ENCODE measurements at places on chromosomes 6 and 20.

DNA sequence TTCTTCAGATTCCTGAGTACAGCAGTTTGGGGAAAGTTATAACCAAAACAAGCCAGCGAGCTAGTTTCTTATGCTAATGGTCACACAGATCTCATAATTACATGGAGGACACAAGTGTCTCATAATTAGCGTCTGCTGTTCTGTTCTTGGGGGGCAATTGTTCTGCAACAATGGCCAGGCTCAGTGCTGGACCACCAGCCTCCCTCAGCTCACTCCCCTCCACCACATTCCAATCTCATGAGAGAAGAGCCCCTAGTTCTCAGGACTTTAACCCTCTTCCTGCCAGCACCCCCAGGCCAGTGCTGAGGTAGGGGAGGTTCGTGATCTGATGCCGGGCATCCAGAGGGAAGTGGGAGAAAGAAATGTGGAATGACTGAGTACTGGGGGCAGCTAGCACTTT lies 20.2 kb upstream of the TOX2 start:
- DNase-seq: no peak

- DNase-seq: no peak
Measured at GRCh38 chr6:136351518-136352110, 62.0 kb upstream of the BCLAF1 start.

- no peak for DNase-seq
Measured at GRCh38 chr6:36793296-36793912, 45.8 kb downstream of the CPNE5 start.

DNA sequence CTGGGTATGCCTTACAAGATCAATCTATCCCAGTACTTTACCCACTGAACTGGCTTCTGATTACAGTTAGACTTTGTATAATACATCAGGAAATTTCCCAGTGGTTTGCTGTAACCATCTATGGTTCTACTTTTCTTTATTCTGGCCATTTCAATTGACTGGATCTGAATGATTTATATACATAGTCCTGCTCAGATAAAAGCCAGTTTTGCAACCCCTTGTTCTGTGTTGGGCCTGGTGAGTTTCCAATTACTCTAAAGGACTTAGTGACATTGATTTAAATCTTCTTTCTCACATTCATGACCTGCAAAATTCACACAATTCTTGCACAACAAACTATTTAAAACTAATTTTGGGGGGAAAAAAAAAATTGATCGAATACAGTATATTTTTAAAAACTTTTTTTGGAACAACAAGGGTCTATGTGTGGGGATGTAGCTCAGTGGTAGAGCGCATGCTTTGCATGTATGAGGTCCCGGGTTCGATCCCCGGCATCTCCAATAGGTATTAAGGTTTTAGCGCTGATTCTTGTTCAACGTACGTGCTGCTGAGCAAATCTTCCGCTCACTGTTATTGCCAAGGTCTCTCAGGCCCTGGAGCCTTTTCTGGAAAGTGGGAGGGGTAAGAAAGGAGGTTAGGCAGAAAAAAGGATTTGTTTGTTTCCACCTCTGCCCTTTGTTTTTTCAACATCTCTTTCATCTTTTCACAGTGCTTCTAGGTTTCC lies 117.5 kb downstream of the GPX5 start:
- DNase-seq: no peak

- no peak for DNase-seq
Measured at GRCh38 chr6:163284151-163284550, 130.4 kb upstream of the QKI start.

GRCh38 chr6:3888153-3888957 lies 39.2 kb downstream of the FAM50B start:
- DNase-seq: no peak

DNA sequence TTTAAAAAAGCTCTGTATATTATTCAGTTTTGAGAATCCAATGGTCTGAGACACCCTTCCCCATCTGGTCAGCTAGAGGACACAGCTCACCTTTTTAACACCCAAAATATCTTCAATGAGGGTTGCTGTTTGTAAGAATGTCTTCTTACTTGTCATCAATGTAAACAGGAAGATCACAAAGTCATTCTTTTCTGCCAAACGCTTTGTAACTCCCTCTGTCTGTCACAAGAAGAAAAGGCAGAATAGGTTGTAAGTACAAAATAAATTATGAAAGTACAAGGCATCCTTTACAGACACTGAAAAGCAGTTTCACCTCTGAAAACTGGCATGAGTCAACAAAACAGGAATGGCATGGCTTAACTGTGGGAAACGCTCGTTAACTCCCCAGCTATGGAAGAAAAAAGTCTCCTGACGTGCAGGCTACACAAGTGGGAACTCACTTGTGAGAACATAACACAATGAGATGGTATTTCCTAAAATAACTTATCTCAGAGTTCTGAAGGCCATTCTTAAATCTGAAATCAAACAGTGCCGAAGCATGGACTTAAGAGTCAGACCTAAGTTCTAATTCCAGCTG lies 42.7 kb downstream of the TRPC4AP start:
- DNase-seq: no peak

DNA sequence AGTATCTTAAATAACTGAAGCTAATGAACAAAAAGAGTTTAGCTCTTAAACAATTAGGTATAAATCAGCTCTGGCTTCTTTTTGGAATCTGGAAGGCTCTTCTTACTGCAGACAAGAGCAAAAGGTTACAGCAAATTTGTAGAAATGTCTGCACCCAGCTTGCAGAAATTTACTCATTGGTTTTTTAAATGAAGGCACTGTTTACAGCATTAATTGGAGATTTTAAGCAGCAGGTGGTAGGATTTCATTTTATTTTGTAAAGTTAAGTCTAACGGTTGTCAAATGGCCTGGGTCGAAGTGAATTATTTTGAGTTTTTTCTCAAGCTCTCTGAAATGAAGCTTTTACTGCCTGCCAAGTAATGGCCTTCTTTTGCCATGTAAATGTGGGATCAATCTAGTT lies 102.1 kb downstream of the NRSN1 start:
- DNase-seq: no peak

GRCh38 chr6:90109141-90109540 lies 187.5 kb downstream of the BACH2 start:
- DNase-seq: no peak

DNA sequence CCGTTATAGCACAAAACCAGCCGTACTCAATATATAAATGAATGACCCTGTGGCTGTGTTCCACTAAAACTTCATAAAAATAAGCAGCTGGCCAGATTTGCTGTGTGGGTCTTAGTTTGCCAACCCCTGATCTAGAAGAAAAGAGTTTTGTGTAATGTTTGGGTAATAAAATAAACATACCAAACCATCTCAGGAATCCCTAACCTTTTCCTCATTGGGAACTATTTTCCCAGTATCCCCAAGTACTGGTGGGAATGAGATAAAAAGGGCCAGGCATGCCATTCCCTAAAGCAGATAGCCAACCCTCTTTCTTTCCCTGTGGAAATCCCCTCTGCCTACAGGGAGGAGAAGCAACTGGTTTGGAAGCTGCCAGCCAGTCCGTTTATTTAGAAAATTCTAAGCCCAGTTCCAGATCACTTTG lies 169.1 kb upstream of the AKAP12 start:
- no peak for DNase-seq

GRCh38 chr20:3648951-3649350 lies 14.2 kb downstream of the GFRA4 start:
- DNase-seq: no peak

DNA sequence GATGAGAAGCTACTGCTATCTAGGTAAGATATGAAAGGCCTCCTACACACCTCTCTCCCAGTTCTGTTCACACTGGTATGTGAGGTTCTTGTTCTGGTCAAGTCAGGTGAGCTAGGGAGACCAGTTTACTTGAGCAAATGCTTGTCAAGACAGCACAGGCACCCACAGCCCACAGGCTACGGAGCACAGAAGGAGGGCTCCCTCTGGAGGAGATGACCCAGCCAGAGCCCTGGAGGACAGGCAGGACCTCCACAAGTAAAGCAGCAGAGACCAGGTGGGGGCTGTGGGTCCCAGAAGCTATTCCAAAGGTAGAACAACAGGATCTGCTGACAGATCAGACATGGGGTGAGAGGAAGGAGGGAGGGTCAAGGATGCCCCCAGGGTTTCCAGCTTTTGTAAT lies 13.2 kb downstream of the MMP24OS start:
- DNase-seq: no peak

DNA sequence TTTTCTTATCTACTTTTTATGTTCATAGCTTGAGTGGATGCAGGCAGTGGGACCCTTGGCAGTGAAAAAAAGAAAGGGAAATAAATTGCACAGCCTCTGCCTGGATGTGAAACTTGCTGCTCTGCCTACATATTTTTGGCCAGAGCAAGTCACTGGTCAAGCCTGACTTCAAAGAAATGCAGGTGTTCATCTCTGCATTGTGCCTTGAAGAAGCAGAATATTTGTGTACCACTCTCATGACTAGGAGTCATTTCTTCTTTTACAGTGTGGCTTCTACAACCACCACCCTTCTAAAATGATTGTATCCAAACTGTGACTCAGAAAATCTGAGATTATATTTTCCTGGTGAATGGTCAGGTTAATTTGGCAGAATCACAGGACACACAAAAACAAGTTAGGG lies 2.5 kb upstream of the KATNA1 start:
- no peak for DNase-seq

DNA sequence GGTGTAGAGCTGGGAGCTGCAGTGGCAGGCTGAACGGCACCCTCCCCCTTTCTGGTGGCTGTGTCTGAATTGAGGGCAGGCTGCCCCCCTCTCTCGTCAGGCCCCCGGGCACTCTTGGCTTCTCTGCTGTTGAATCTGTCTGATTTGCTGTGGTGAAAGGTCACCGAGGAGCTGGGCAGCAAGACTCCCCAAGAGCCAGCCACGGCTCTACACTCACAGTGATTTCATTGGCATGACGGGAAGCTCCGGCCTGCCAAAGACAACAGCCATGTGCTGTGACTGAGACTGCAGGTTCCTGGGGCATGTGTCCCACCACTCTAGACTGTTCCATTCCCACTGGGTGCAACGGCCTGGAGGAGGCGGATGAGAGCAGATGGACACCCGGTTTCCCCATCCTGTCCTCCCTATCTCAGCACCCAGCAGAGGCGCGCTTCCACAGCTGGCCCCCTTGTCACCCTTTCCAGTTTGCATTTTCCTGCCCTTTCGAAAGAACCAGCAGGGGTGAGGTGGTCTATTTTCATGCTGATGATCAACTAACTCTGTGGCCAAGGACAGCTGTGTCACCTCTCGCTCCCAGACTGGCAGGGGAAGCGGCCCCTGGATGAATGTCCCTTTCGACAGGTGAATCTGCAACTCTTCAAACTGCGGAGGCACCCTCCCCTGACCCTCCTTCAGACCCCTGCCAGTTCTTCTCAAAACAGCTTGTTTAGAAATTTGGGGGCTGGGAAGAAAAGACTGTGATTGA lies 2.2 kb downstream of the APCDD1L start:
- DNase-seq: no peak

GRCh38 chr6:157634546-157634945 lies 188.5 kb upstream of the SNX9 start:
- no peak for DNase-seq

- DNase-seq: no peak
Measured at GRCh38 chr6:138226700-138227315, 8.5 kb upstream of the PBOV1 start.

GRCh38 chr6:91710342-91710741 lies 1123.5 kb upstream of the MAP3K7 start:
- no peak for DNase-seq

DNA sequence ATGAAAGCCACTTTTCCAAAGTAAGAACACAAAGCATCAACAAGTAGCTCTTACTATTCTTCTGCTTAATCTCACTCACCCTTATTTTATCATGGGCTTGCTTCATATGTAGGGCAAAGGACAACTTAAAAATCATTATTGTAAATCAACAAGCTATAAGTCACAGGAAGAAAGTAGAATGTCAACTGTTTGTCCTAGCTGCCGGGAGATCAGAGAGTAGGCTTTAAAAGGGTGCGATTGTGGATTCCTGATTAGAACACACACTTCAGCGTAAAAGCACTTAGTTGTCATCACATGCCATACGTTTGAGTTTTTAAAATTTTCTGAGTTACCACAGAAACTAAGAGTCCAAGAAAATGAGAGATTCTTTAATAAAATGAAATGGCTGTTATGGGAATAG lies 44.4 kb upstream of the NHSL1 start:
- DNase-seq: no peak

DNA sequence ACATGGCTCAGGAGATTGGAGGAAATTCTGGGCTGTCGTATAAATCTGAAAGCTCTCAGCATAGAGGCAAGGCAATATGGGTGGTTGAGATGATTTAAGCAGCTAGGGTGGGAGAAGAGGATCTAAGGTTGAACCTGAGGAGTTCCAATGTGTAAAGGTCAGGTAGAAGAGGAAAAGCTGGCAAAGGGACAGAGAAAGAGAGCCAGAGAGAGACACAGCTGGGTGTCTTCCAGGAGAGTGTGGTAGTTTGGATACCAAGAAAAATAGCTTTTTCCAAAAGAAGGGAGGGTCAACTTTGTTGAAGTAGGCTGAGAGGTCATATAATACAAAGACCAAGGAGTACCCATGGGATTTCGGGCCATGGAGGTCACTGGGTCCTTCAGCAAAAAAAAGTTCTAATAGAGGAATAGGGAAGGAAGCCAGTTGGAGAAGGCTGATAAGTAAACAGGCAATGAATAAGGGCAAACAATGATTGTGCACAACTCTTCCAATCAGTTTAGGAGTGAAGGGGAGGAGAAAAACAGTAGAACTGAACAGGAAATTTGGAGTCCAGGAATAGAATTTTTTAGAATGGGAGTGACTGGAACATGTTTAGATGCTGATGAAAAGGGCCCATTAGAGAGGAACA lies 135.1 kb downstream of the QRSL1 start:
- no peak for DNase-seq

DNA sequence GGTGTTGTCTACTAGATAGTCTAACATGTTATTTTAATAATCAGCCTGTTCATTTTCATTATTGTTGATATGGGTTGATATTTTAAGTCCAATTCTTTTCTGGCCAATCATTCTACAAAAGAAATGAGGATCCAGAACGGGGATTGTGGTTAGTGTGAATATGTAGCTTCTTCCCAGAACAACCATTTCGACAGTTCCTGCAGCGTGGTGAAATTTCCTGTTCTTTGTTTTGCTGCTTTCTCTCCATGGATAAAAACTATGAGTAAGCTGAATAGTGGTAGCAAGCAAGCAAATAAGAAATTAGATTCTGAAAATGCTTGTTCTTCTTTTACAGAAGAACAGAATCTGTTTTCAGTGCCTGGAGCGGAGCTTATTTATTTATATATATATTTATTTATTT lies 65.5 kb upstream of the F13A1 start:
- no peak for DNase-seq

- DNase-seq: no peak
Measured at GRCh38 chr6:33410711-33411631, at the start of gene PHF1. PHF1 (plus strand) TSS chr6:33411014; CDS start chr6:33412264, 1,250 bp downstream.

GRCh38 chr6:96878143-96878542 lies 19.5 kb downstream of the NDUFAF4 start:
- DNase-seq: no peak

- DNase-seq: no peak
Measured at GRCh38 chr6:92879526-92879925, 539.8 kb downstream of the EPHA7 start.

DNA sequence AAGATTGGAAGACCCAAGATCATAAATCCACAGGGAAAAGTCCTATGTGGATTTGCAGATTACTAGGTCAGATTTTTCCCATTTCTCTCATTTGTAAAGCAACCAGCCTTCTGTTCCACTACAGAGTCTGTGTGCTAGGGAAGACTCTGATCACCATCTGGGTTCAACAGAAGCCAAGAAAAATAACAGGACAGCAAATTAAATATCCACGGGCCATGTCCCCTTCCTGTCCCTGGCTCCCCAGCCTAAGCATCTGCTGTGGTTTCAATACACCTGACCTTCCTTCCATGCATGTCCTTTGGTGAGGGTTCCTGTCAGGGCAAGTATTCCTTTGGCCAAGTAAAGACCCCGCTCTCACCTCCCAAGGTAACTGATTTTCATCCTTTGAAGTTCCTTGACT lies 558.8 kb downstream of the KIF16B start:
- no peak for DNase-seq

- no peak for DNase-seq
Measured at GRCh38 chr20:2125474-2126112, 24.0 kb downstream of the STK35 start.

All from stimulated activated CD4-positive, alpha-beta T cell treated with anti-CD3 and anti-CD28 coated beads, TNF-alpha, amount 100 ng/mL, for 1 hour (primary cell).